Stimulated activated CD8-positive, alpha-beta memory T cell treated with anti-CD3 and anti-CD28 coated beads, Interleukin-4, amount 100 ng/mL, for 4 hours (primary cell): ENCODE measurements at places on chromosomes 6 and 20.

DNA sequence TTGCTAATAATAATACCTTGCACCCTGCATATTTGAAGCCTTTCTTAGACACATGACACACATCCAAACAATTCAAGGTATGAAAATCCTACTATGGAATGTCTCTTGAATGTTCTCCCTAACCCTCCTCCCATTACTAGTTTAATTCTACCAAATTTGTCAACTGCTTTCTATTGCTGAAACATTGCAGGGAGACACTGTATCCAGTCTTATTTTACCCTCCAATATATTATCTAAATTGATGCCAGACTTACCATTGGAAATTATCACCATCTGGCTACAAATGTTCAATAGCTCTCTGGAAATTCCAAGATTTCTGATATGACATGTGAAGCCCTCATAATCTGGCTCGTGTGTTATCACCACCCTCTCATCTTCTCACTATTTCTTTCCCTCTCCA, 1027.3 kb upstream of the CITED2 start:
- DNase-seq: no peak

GRCh38 chr6:156107624-156108101, 652.0 kb upstream of the NOX3 start:
- no peak for DNase-seq

GRCh38 chr20:16083639-16084280, 489.5 kb downstream of the KIF16B start:
- no peak for DNase-seq

- no peak for DNase-seq
These were observed 53.5 kb downstream of the CARMIL1 start for GRCh38 chr6:25332655-25333071.

- DNase-seq: no peak
These were observed 35.8 kb downstream of the PDSS2 start for GRCh38 chr6:107423474-107423990.

GRCh38 chr6:111600154-111600553, 5.5 kb downstream of the TRAF3IP2 start:
- DNase-seq: no peak

- DNase-seq: no peak
These were observed 76.4 kb upstream of the RNF24 start for GRCh38 chr20:4091490-4092479.

GRCh38 chr6:144634371-144634770, 349.2 kb downstream of the UTRN start:
- no peak for DNase-seq

DNA sequence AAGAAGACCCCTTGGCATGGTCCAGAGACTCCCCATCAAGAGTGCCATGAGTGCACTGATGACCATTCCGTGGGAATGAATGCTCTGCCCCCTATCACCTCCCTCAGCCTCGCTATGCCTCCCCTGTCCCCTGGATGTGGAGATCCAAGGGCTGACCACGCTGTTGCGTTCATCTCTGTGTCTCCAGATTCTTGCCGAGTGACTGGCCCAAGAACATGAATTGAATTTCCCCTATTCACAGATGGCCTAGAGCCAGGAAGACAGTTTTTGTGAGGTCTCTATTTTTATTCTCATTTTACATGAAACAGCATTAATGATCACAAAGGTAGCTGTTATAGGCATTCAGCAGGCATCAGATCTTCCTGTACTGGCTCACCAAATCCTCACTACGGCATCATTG, 33.6 kb downstream of the MAFB start:
- DNase-seq: no peak

- DNase-seq: no peak
These were observed 303.9 kb downstream of the CBLN4 start for GRCh38 chr20:55701467-55701866.

DNA sequence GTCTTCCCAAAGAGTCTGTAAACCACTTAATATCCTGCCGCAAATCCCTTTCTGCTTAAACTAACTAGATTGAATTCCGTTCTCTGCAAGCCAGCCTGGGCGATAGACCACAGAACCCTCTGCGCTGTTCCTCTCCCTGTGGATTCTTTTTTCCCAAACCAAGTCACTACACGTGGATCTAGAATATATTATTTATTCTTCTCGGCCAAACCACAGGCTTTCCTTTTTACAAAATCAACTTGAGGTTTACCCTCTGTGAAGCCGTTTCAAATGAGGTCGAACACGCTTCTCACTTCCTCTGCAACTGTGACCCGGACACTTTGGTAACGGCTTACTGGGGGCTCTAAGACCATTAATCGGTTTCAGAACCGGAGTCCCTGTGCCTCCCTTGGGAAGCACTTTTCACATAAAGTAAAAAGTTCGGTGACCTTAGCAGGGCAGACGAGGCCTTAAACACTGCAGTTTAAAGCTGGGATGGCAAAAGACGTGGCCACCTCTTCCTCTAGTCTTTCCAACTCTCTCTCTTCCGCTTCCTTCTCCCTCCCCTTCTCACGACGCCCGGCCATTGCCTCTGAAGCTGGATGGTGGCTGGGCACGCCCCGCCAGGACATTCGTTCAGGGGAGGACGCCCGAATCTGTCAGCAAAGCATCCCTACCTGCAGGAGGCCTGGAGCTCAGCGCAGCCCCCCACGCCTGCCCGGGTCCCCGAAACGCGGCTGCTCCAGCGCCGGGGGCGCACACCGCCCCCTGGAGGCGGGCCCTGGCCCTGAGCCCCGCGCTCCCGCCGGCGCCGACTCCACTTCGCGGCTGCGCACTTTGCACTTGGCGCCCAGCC, 55.0 kb upstream of the FOXC1 start:
- peak; percentile 12 for DNase-seq

GRCh38 chr6:90105506-90106170, 191.0 kb downstream of the BACH2 start:
- DNase-seq: no peak

DNA sequence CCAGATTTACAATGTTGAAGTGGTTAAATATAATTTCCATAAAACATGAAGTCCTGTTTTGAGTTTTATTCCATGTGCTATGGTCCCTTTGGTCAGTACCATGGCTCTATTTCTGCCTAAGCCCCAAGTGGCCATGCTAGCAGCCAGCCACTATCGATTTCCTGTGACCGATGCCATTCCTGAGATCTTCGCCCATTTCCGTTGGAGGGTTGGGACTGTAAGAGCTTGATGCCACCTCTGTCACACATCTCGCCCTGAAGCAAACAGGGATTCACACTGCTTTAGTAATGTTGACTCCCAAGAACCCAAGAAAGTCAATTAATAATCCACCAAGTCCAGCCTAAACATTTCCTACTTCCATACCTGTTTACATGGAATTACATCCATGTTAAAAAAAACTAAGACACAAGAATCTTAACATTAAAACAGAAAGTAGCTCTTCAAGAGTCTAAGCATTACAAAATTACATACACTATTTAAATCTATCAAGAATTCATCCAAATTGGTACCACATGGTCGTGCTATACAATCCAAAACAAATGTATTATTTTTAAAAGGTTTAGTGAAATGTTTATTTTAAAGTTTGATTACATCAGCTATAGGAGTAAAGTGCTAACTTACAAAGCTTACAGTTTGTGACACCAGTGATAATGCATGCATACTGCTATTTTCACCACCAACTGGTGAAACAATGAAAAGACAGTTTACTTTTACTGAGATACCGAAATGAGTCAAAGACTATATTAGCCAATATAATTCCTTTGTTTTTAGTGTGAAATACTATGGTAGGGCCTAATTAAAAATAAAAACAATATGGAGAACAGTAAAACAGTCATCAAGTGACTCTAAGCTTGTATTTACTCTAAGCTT, 2.5 kb downstream of the RBM39 start:
- DNase-seq: no peak

- DNase-seq: no peak
These were observed 559.8 kb downstream of the QKI start for GRCh38 chr6:163974322-163974721.

DNA sequence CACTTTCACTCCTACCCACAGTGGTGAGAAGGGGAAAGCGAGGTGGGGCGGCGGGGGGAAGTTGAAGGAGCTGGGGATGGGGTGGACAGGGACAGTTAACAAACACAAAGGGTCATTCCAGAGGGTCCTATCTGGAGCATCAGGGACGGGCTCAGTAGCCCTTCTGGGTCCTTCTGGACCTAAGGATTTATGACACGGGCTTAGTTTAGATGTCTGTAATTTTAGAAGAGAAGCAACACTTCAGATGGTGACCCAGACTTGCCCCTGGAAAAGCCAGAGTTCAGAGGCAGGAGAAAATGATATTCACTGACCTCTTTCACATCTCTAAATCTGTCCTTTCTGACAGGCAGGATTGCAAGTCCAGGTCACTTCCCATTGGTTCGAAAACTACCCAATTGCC, 36.3 kb downstream of the PDE10A start:
- no peak for DNase-seq

DNA sequence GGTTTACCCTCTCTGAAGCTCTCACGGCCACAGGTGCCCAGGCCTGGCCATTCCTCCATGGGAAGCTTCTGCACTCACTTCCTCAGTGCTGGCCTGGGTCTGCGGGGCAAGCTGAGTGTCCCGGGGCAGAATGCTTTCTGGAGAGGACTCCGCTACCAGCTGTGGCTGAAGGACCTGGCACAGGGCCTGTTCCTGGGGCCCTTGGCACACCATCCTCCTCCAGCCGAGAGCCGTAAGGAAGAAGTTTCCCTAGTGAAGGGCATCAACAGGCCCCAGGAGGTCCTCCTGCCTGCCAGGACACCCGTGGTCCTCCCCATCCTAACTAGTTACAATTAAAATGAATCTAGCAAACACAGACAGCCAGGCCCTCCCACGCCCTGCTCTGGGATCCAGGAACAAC, 14.0 kb upstream of the KCNK15 start:
- no peak for DNase-seq

DNA sequence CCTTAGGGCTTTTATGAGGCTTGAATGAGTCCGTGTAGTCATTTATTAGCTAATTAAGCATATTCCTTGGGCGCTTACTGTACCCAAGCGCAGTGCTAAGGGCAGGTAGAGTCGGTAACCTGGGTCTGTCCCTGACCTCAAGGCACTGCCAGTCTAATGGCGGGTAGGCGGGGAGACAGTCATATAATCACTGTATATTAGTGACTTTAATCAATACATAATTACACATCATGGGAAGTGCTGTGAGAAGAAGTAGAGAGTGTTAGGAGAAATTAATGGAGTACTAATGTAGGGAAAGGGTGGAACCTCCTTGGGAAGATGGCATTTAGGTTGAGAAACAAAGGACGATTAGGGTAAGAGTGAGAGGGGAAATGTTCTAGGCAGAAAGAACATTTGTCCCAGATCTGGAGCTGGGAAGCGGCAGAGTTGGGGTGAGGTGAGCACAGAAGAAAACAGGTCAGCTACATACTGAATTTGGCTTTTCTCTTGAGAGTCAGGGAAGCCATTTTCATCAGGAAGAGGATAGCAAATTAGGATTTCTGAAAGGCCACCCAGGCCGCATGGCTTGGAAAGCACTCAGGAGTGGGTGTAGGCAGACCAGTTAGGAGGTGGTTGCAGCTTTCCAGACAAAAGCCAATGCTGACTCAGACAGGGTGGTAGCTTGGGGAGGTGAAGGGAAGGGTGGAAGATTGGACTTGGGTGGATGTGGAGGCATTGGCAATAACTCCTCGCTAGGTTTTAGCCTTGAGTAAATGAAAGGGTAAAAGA, 954 bp upstream of the BLCAP start:
- no peak for DNase-seq

- DNase-seq: no peak
These were observed 55.8 kb upstream of the IYD start for GRCh38 chr6:150312844-150313584.

DNA sequence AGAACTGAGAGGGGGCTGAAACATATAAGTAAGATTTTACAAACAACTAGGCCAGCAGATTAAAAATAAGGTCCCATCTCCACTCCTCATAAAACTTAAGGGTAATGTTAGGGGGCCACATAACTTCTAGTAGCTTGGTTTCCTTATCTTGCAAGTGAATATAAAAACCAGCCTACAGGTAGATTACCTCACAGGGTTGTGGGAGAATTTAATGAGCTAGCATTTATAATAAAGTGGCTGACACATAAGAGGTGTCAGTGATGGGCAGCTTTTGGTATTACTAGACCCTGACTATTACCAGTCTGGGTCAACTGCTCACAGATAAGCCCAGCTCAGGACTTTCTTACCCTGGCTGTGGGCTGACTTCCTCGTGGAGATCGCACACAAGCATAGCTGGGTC, 9.2 kb upstream of the PPP1R14C start:
- no peak for DNase-seq

DNA sequence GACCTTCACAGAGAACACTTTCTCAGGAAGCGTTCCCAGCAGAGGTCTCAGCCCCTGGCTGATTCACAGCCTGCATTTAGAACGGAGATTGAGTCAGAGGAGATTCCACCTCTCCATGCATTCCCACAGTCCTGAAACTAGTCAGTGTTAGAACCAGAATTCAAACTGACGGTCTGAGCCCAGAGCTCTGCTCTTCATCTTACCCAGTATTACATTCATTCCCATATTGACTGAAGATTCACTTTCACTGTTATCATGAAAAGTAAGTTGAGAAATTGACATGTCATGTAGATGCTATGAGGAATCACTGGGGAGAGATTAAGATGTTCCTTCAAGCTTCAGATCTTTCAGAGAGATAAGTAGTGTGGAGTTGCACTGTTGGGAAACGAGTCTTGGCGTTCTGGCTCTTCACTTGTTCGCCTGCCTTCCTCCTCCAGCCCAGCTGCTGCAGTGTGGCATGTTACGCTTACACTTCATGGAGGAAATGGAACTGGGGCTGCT, 28.3 kb downstream of the MAS1 start:
- no peak for DNase-seq

GRCh38 chr6:125824946-125825771, 34.4 kb downstream of the NCOA7 start:
- no peak for DNase-seq

GRCh38 chr6:71181565-71181964, 107.0 kb upstream of the OGFRL1 start:
- DNase-seq: no peak

DNA sequence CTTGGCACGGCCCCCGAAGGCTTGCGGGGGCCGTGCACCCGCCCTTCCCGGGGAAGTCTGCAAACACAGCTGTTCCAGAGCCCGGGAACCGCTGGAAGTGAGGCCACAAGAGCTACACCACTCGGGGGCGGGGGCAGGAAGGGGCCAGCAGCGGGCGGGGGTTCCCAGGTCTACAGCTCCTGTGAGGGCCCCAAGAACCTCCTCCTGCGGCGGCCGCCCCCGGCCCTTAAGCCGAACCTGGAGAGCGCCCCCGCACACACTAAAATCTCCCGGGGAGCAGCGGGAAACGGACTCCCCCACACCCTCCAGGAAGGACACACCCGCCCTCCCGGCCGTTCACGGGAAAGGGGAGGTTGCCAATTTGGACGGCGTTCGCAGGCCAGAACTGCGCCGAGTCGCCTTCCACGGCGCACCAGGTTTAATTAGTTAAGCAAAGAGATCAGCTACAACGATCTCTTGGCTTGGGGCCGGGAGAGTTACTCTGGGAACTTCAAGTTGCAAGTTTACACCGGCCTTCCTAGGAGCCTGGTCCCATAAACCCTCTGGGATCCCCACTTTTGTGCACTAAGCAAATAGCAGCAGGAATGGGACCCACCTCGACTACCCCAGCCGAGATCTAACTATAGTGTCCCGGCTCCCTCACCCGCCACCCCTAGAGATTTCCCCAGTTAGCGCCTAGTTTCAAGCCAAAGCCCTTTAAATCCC, 1.7 kb downstream of the JAG1 start:
- no peak for DNase-seq
